Ascending aorta (tissue), 2 donors: ENCODE measurements at places on chromosomes 3 and 15. TPM values are rescaled to one million over a fixed set of nuclear protein-coding genes. Genes with fewer than 3 reads are reported as not detected.

- no peak for DNase-seq
Observed at GRCh38 chr3:63910001-63910400, 2.2 kb downstream of the SCAANT1 start.

- no peak for DNase-seq
Observed at GRCh38 chr15:89864958-89865739, 28.6 kb downstream of the AP3S2 start.

DNA sequence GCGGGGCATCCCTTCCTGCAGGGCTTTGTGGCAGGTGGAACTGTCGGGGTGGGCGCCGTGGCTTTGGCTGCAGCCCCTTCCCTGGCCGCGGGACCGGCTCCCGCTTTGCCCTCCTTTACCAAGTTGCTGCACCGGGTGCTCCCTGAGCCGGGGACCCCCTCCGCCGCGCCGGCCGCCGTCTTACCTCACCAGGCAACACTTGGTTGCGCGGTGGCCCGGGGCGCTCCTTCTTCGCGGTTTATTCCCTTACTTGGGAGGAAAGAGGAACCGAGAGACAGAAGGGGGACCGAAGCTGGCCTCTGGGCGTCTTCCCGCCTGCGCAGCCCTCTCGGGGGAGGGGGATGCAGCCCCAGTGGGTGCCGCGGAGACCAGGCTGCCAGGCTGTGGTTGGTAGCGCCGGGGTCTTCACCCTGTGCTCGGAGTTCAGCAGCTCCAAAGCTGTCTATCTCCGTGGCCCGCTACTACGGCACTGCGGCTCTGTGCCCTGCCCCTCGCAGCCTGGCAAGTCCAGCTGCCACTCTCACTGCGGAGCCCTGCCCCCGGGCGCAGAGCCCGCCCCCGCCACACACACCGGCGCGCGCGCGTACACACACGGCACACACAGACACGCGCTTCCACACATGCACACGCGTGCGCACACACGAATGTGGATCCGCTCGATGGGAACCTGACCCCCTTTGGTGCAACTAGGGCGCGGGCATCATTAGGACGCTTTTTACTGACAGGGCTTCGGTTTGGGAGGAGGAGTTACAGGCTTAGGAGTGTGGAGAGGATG, at the start of gene DGKG:
TSS of gene DGKG (minus strand) at position 473 of the 775 bp plus-strand sequence. CDS start 41,775 bp downstream, outside the sequence.
- DNase-seq, result peak; percentile 87

Gene CDHR4
- not detected for total RNA-seq

GRCh38 chr3:51982838-51983577, at the start of gene ACY1:
ACY1 (plus strand) TSS chr3:51983535; CDS start chr3:51984065, 530 bp downstream.
- DNase-seq, result peak; percentile 44

GRCh38 chr3:186368717-186369116, 6.7 kb upstream of the DGKG start:
- no peak for DNase-seq

DNA sequence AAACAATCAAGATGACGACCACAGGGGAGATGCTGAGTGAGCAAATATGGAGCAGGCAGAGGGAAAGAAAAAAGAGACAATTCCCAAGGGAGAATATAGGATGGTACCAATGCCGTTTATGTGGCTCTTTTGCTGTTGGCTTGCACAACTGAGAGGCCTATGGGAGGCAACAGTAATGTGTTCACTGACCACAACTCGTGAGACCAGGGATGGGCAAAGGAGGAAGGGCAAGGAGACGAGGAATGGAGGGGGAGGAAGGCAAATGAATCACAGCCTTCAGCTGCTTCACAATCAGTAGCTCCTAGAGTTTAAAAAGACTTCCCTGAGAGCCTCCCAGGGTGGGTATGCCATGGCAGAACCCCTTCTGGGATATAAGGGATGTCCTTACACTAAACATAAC, 131.5 kb downstream of the SLC9A9 start:
- DNase-seq, result no peak

Gene LTF
- 1.4 TPM for total RNA-seq

DNA sequence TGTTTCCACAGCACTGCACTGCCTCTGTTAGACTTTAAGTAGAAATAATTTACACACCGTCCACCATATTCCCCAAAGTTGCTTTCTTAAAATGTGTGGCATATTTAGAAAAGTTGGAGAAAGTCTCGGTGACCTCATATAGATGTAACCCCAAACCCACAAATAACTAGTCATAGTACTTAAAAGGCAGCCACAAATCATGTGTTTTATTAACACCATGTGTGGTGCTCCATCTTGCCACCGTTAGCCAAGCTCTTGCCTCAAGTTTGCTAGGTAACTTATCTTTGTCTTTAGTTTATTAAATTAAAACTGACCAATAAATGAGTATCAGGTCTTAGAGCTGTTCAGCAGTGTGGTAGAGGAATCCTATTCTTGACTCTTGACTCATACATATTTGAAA, 257.9 kb downstream of the UBE2E2 start:
- no peak for DNase-seq

GRCh38 chr3:151871639-151872468, 1.6 kb upstream of the SUCNR1 start:
- no peak for DNase-seq

Gene SUCNR1
- 3.1 TPM for total RNA-seq

Gene MAGEL2
- 0.11 TPM for total RNA-seq

Gene GANC
- 22.9 TPM for total RNA-seq

GRCh38 chr3:111156517-111156916, 84.9 kb downstream of the NECTIN3 start:
- no peak for DNase-seq

DNA sequence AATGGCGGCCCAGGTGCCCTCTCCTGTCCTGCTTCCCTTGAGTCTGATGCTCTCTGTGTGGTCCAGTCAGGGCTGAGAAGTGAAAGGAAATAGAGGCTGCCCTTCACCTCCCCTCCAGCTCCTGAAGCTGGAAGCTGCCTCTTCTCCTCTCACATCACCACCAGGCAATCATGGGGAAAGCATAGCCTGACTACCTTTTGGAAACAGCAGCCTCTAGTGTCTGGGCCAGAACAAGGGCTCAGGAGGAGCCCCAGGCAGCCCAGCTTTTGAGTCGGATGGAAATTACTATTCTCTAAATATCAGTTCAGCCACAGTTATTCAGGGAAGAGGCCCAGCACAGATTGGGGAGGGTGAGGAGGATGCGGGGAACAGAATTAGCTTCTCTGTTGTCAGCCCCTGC, 43.3 kb upstream of the CCDC174 start:
- no peak for DNase-seq

Gene BCHE
- not detected for total RNA-seq

Gene IL20RB
- total RNA-seq, result not detected

DNA sequence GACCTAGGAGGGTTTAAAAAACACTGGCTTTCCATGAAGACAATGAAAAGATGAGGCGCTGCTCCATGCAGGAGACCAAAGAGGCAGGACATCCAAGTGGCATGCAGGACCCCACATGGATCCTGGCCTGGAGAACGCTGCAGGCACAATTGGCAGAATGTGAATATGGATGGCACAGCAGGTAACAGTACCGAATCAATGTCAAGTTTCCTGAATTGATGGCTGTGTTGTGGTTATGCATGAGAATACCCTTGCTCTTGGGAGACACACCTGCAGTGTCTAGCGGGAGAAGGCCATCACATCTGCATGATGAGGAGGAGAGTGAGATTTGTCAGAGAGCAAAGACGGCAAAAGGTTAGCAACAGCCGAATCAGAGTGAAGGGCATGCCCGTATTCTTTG, 74.3 kb upstream of the SEC13 start:
- no peak for DNase-seq

Gene OIP5
- not detected for total RNA-seq

Gene PP2D1
- total RNA-seq, result not detected

- DNase-seq, result no peak
Observed at GRCh38 chr15:100671858-100672543, 69.6 kb downstream of the ASB7 start.

- no peak for DNase-seq
Observed at GRCh38 chr3:186785495-186786018, 2.2 kb downstream of the EIF4A2 start.

DNA sequence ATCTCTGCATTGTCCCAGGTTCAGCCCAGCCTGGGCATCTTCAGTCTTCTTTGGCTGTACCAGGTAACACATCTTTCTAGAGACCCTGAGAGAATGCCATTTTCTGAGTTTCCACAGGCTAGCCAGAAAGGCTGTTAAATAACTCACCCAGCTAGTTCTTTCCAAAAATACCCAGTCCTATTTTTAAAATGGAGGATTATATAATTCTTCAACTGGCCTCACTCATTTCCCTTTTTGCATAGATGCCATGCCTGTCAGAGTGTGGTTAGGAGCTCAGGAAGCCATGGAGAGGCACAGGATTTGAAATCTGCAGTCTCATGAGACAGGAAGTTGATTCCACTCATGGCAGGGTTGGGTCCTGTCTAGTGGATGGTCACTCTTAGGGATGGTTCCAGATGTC, 39.8 kb downstream of the CEMIP start:
- no peak for DNase-seq

Gene EOMES
- not detected for total RNA-seq
